ENCODE measurements at places on chromosomes 6 and 20.

GRCh38 chr20:55067158-55067825 is 591.9 kb downstream of the DOK5 start:
- no peak for DNase-seq

DNA sequence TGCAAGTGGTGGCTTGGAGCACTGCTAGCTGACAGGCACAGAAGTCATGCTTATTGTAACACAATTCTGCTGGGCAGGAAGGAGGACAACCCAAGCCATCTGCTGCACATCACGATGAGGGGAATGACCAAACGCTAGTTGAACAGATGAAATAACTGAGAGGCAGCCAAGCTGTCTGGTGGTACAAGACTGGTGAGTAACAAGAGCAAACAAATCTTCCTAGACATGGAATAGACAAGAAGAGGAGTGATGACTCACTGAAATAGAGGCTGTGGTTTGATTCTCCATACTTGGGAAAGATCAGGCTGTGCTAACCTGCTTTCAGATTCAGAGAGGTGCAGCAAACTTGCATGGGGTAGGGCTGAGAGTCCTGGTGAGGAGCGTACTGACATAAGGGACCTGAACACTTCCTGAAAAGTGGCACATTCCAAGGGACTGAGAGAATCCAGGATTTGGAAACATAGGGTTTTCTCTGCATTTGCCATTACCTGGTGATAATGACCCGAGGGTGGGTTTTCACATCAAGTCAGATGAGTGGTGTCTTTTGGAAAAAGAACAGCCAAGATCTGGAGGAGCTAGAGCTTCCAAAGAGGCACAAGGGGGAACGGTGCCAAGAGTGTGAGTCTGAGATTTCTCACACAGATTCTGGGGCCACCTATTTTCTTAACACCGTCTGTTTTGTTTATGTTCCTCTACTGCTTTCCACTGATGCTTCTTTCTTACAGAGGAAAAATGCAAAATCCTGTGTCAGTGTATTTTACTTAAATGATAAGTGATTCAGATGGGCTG is 60.0 kb downstream of the PRL start:
- no peak for DNase-seq

DNA sequence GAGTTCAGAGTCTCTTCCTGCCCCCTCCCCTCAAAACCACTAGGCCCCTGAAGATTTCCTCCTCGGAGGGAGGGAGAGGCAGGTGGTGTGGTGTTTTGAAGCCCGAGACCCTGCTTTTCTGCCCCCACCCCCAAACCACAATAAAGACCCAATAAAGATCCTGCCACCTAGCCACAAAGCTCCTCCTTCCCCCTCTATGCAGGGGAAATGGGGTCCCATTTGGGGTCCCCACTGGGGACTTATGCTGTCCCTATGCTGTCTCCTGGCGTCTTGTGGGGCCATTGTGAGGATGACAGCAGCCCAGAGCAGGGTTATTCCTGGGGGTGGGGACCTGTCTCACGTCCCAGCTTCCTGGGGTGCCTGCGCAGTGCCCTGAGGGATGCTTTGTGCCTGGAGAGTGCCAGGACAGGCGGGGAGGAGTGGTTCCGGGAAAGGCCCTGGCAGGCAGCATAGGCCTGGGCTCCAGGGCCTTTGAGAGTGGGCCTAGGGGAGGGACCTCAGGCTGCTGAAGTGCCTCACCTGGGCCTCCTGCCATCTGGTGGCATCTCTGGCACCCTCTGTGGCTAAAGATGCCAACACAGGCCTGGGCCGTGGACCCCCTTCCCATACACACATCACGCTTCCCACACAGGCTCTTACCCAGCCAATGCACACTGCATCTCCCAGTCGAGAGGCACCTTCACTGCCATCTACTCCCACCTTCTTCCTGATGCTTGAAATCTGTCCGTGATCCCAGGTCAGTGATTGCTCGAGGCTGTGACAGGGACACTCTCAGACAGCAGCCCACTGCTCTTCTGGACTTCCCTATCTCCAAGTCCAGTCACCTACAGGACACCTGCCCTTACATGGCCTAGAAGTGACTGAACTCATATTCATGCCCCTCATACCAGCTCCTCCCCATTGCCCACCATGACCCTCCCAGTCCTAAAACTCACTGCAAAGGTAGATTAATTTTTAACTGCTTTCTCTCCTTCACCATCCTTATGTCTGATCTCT is 7.9 kb upstream of the ARMC12 start:
- no peak for DNase-seq

DNA sequence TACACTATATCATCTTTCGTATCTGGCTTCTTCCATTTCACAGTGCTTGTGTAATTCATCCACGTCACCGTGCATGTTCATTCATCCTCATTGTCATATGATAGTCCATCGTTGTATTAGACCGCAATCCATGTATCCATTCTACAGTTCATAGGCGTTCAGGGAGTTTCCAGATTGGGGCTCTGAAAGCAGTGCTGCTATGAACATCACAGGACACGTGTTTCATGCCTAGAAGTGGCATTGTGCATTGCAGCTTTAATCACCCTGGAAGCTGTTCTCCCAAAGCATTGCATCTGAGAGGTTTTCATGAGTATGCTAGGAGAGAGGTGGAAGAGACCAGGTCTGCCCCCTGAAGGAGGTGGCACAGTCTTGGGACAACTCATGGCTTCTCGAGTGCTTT is 35.3 kb downstream of the BMP7 start:
- no peak for DNase-seq

GRCh38 chr6:26367114-26367513 is 2.1 kb downstream of the BTN3A2 start:
- DNase-seq, result no peak

GRCh38 chr6:22717915-22718314 is 148.5 kb downstream of the HDGFL1 start:
- DNase-seq, result no peak

Measured in foreskin melanocyte (primary cell).